ENCODE measurements at places on chromosomes 1 and 21.

DNA sequence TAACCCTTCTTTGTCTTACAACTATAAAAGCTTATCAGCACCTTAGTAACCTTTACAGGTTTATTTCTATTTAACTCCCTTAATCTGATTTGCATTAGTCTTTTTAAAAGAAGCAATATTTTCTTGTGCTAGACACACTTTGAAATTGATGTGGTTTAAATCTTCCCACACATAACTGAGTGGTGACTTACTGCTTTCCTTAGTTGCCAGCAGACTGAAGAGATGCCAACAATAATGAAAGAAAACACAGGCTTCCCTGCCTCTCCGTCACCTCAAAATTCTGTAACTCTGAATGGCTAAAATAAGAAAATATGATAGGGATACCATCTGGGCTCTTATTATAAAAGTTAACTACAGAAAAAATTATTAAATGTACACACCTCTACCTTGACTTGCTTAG is 196.8 kb downstream of the PTBP2 start:
- DNase-seq, result no peak

- DNase-seq, result no peak
Measured at GRCh38 chr1:215076322-215076721, 6.2 kb upstream of the KCNK2 start.

DNA sequence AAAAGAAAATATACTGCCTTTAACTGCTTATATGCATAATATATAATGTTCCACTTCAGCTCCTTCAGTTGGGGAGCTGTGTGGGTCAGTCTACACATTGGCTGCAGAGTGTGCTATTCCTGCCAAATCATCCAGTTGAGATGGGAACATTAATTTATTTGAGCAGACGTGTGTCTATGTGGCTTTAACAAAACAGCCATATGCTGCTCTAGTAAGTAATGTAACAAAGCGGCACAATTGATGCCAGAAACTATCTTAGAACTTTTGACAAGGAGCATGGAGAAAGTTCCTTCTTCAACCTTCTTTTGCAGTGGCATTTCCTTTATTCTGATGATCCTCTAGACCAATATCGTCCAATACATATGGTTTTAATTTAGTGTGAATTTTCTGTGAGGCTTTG is 285.9 kb upstream of the C1orf87 start:
- DNase-seq, result no peak

GRCh38 chr1:211632117-211632807 is 43.2 kb downstream of the NEK2 start:
- no peak for DNase-seq

DNA sequence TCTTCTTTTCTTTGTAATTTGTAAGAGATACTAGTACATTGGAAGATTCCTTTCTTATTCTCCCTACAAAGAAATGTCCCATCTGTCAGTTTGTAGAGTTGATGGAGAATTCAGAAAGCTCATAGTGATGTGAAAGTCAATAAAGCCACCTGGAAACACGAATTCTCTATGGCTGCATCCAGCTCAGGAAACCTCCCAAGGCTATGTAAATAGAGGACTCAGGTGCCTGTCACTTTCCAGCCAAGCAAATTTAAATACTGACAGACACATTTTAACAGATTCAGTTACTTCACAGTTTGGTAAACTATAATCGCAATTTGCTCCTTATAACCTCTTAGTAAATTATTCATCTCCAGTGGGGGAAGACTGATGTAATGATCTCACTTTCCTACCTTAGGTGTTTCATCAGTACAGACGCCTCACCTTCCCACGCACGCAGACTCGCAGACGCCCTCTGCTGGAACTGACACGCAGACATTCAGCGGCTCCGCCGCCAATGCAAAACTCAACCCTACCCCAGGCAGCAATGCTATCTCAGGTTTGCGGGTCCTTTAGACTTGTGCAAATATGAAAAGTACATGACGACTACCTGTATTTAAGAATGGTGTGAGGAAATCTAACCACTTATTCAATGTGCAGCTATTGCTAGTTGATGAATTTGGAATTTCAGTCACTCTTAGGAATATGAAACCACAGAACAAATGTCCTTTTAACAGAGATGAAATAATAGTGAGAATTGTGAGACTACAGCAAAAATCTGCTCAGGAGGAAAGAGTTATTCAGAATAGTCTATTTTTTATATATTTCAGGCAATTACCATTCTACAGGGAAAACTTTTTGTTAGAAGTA is 60.6 kb downstream of the PTPRC start:
- peak; percentile 67 for DNase-seq

DNA sequence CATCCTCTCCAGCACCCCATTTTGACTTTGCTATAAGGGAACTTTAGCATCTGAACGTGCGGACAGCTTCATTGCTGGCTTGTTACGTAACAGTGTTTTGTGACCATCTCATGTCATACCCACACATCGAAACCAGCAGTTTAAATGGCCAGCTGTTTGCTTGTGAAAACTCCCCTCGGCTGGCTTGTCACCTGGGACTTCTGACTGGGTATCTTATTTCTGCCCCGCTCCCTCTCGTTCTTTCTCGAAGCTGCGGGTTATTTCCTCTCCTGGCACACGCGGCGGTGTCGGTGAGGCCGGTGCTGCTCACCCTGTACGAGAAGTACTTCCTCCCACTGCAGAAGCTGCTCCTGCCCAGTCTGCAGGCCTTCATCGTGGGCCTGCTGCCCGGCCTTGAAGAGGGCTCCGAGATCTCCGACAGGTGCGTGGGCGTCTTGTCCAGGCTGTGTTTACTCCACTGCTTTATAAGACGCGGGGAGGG is 43.5 kb downstream of the DOP1B start:
- DNase-seq, result no peak

DNA sequence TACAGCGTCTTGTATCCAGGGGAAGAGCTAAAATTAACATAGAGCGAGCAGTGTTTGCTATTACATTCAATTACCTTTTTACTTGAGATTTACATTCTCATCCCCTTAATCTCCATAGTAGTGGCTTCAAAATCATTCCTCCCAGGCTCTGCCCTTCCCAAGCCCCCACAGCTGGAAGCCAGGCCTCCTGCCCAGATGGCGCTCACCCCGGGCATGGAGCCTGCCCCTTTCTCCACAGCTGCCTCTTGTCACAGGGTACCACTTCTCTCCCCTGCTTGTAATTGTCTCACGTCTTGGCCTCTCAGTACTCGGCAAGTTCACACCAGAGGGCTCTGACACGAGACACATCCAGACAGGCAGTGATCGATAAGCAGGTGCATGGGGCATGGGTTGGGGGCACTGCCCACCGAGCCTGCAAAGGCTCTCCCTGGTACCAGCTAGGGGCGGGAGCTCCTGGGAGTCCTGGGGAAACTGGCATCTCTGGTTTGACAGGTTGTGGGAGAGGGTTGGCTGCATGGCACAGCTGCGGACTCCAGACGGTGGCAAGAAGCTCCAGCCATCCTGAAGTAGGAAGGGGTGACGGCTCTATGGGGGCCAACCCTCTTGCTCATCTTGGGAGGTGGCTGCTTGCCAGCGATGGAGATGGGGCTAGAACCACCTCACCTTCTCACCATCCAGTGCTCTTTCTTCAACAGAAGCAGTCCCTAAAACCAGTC is 20.1 kb downstream of the CASZ1 start:
- no peak for DNase-seq

GRCh38 chr1:182956708-182957365 is 3.9 kb upstream of the SHCBP1L start:
- DNase-seq, result no peak

DNA sequence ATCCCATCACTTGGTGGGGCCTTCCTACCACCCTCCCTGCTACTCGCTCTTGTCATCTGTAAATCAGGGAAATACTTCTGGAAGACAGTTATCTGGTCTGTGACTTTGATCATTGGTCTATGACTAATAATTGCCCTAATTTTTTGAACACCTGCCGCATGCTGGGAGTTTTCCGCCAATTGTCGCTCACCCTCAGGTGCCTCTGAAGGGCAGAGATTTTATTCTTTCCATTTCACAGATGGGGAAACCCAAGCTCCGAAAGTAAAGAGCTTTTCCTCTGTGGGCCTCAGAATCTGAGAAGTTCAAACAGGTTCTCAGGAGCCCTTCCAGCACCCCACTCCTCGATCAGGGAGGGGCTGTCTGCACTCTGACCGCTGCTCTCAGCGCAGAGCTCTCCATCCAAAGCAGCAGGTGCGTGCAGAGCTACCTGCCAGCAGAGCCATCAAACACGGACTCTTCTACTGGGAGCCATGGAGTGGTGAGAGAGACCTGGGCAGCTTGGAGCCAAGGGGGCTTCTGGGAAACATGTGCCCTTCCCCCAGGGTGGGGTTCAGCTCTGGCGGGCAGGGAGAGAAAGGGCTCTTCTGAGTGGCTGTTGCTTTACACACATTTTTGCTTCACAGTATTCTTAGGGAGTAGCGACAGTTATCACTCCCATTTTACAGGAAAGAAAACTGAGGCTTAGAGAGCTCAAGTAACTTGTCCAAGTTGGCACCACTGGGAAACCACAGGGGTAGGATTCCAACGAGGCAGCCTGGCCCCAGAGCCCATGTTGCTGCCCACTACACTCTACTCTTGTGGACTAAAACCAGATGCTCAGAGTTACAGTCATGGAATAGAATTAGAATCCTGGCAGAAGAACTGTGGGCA is 5.8 kb upstream of the RUNX3 start:
- no peak for DNase-seq

DNA sequence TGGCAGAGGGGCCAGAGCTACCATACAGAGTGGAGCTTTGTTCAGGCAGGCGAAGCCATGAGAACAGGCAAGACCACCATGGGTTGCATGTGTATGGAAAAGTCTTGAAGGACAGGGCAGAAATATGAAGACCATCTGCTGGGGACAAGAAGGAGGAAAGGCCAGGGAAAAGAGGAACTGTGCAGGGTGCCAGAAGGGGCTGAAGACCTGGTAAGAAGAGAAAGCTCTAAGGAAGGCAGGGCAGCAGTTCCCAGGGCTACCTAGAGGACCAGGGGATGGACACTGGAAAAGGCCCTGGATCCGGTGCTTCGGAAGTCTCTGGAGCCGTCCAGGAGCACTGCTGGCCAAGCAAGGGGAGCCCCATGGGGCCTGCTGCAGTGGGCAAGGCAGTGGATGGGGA is 43.4 kb downstream of the PKP1 start:
- DNase-seq, result no peak

- DNase-seq, result no peak
Measured at GRCh38 chr1:53266038-53266437, 27.7 kb upstream of the MAGOH start.

DNA sequence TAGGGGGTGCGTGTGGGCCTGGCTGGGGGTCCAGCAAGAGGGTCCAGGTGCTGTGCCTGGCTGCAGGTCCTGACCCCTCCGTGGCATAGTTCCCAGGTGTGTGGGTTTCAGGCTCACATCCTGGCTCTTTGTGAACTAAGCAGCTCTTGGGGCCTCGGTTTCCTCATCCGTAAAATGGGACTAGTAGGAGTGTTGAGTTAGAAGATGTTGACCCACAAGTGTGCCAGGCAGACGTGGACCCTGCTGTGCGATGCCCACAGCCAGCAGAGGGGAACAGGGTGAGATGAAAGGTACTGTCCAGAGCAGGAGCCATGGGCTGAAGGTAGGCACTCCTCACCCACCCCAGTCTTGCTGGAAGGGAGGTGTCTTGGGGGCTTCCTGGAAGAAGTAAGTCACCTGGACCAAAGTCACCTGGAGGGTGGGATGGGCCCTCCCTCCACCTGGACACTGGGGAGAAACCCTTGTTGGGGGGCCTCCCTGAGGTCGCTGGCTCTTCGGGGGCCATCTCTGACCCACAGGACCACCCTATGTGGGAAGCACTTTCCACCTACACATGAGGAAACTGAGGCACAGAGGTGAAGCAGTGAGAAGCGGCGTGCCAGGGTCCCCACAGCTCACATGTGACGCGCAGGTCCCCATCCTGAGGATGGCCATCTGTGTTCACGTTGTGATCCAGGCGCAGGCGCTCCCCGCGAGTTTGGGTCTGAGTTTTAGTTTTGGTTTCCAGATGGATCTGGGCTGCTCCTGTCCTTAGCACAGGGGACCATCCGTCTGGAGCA is 1.4 kb downstream of the ARHGEF16 start:
- DNase-seq, result no peak

DNA sequence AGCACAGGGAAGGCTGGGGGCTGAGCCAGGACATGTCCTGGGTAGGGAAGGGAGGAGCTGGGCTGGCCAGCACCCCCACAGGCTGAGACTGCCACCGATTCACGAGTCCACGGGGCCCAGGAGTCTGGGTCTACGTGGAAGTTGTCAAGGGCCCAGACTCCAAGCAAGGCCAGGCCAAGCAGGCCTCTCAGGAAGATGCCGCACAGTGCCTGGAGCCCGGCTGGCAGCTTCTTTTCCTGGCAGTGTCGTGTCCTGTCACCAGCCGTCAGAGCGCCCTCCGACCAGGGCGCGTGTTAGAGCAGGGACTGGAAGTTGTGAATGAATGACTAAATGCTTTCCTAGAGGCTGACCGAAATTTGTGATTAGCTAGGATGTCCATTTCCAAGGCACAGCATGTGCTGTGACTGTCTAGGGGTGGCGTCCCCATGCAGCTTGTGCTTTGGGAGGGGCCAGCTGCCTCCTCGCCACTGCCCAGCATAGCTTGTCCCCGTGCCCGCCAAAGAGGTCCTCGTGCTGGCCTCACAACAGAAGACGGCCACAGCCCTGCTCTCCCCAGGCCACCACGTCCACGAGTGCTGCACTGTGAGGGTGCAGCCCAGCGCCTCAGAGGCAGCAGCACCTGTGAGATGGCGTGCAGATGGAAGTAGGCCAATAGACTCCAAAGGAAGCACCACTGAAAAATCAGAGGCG is 147.4 kb upstream of the COL6A1 start:
- no peak for DNase-seq

GRCh38 chr1:169217636-169218035 is 111.1 kb downstream of the ATP1B1 start:
- DNase-seq, result no peak

DNA sequence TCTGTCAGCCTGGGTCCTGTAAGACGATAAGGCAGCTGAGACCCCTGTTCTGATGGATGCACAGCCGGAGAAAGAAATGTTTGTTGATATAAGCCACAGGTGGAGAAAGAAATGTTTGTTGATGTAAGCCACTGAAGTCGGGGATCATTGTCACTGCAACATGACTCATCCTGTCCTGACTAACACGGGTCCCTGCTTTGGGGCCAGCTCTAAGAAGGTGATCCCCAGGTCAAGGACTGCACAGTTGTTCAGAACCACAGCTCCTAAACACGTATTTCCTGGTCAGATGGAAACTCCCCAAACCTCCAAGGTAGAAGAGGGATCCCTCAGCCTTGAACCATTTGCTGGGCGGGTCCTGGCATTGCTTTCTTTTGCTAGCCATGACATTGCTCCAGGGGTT is 86.4 kb upstream of the IGSF21 start:
- DNase-seq, result no peak

- no peak for DNase-seq
Measured at GRCh38 chr1:119550381-119550780, 43.4 kb downstream of the HSD3B1 start.

DNA sequence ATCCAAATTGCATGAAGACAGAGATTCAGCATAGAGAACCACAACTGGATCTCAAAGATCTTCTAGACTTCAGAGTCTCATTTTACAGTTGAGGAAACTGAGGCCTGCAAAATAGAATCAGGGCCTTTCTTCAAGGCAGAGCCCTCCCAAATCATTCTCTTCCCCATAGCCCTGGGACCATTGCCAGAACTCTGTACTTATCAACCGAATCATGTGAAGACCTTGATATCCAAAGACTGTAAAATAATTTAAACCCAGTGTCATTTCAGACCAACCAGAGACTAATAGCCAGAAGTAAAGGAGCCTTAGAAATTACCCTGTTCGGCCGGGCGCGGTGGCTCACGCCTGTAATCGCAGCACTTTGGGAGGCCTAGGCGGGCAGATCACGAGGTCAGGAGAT is 90.1 kb downstream of the DTL start:
- no peak for DNase-seq

Data from effector memory CD8-positive, alpha-beta T cell (primary cell).